ENCODE measurements at places on chromosomes 16 and 17.

DNA sequence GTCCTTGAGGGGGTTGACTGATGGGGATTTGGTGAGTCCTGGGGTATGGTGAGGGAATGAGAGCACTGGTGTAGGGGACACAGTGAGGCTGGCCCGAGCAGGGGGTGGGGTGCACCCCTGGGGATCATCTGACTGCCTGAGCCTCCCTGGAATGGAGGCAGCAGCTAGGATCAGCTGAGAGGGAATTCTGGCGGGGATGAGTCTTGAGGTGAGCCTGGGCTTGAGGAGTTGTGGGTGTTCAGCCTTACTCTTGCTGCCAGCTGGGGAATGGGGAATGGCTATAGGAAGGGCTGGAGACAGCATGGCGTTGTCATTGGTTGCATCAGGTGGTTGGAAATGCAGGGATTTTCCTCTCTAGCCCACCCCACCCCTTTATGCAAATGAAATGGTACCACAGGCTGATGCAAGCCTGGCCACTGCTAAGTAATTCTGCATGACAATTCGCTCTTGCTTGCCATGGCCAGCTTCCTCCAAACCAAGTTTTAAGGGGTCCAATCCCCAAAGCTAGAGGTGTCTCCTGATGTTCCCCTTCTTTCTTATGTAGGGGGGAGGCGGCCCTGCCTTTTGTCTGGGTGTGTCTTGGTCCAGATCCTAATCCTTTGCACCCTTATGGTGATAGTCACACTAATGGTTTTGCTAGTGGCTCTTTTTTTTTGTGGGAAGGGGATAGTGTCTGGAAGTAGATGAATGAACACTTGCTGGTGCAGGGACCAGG is 7.5 kb downstream of the NFE2L1 start:
- no peak overlapping the region for H3K27ac ChIP-seq
- H3K4me1 ChIP-seq: peaks cover 41% of the 10 kb centered on the region
- H3K36me3 ChIP-seq: peaks cover 30% of the 10 kb centered on the region

DNA sequence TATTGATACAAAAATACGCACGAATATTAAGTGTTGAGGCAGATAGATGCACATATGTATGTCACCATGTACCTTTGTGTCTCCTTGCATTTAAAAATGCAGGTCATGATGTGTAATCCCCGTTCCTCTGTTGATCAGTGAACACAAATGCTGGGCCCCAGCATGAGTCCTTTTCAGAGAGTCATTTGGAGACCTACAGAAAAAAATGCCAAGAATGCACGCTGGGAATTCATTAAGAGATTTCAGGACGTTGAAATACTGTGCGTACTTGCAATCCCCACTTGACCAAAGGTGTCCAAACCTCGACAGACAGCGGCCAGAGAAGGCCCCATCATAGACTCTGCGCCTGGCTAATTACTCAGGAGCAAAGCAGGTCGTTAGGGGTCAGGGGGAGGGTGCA is 496.0 kb downstream of the MAF start:
- H3K36me3 ChIP-seq: no peaks in the 10 kb centered on the region
- no peak overlapping the region for H3K27ac ChIP-seq
- H3K27me3 ChIP-seq: no peaks in the 10 kb centered on the region
- DNase-seq: no peak

GRCh38 chr16:1320658-1321240 is 11.3 kb downstream of the UBE2I start:
- no peaks in the 10 kb centered on the region for H3K4me1 ChIP-seq
- H3K27me3 ChIP-seq: no peaks in the 10 kb centered on the region
- H3K36me3 ChIP-seq: peaks cover 20% of the 10 kb centered on the region
- DNase-seq: no peak

GRCh38 chr16:65343556-65343955 is 221.7 kb upstream of the CDH11 start:
- DNase-seq: no peak
- H3K27ac ChIP-seq: no peak overlapping the region
- H3K4me1 ChIP-seq: no peaks in the 10 kb centered on the region
- H3K27me3 ChIP-seq: no peaks in the 10 kb centered on the region

GRCh38 chr17:48579760-48580554 is 1.8 kb upstream of the HOXB4 start:
- H3K36me3 ChIP-seq: peaks cover 2% of the 10 kb centered on the region
- peak overlapping the region; percentile 71 for H3K27ac ChIP-seq
- no peaks in the 10 kb centered on the region for H3K27me3 ChIP-seq
- peaks cover 53% of the 10 kb centered on the region for H3K4me1 ChIP-seq
- peak overlapping the region; percentile 20 for H3K4me3 ChIP-seq

GRCh38 chr17:75009139-75009724 is 3.2 kb upstream of the MRPL58 start:
- peaks cover 16% of the 10 kb centered on the region for H3K4me1 ChIP-seq
- no peak for DNase-seq
- H3K4me3 ChIP-seq: no peak overlapping the region
- no peaks in the 10 kb centered on the region for H3K27me3 ChIP-seq
- no peaks in the 10 kb centered on the region for H3K36me3 ChIP-seq

- H3K4me3 ChIP-seq: no peak overlapping the region
- H3K27ac ChIP-seq: no peak overlapping the region
- DNase-seq: no peak
- H3K27me3 ChIP-seq: no peaks in the 10 kb centered on the region
Measured at GRCh38 chr16:12065866-12066545, 89.5 kb downstream of the SNX29 start.
